ENCODE measurements at places on chromosomes 12 and 14.

DNA sequence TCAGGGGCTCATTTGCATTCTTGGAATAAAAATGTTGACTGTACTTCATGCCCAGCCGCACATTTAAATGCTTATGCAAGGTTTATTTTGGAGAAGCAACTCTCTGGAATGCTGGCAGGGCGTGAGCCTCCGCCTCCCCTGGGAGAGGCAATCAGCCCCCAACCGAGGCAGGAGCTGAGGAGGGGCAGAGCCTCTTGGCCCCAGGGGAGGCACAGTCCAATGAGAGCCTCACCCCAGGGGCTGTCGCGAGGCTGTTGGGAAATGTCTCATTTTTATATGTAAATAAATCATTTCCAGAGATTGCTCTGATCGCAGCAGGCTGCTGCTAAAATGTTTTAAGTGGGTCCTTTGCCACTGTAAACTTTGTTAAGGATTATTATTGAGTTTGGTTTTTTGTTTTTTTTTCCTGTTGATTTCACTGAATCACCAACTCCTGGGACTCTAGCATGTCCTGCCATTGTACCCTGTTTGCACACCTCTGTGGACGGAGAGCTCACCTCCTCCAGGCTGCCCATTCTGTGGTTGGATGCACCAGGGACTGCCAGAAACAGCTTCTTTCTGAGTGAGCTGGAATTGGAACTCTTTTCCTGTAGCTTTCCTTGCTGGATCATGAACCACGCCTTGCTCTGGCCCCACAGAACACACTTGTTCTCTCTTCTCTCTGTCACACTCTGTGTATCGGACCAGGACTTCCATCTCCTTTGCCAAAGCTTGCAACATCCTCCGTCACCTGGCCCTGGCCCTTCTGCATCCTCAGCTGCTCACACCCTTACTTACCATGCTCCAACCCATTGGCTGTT lies 46.9 kb upstream of the FAM181A start:
- no peak for DNase-seq

- DNase-seq, result peak; percentile 49
Observed at GRCh38 chr14:106831322-106831720, 1304.9 kb downstream of the TMEM121 start.

DNA sequence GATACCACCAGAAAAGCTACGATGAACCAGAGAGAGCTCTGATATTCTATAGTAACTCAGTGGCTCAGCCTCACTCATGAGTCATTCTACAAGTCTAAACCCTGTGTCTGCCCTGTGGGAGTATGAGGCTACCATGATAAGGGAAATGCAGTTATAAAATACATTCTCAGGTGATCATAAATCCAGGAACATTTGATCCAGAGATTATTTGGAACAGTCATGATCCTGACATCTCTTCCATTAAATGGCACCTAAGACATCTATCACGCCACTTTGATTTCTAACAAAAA lies 202.6 kb upstream of the RASSF8 start:
- no peak for DNase-seq

DNA sequence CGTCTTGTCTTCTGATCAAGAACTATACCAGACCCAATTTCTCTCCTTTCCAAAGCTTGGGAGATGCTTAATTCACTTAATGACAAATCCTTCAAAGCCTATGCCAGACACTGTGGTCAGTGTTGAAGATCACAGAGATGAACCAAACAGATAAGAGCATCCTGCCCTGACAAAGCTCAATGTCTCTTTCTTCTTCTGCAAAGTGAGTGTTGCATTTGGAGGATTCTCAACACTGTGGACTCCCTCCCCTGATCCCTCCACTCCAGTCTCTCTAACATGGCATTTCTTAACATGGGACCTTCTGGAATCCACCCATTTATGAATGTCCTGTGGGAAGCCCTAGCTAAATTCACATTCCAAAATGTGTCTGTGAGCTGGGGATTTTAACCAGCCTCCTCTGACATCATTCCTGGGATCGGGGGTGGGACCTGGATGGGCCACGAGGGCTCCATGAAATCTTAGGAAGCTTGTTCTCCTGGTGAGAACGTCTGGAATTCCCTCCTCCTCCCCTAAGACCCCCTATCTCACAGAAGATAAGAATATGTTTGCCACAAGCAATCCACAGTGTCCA lies 20.3 kb downstream of the SYNE3 start:
- no peak for DNase-seq

DNA sequence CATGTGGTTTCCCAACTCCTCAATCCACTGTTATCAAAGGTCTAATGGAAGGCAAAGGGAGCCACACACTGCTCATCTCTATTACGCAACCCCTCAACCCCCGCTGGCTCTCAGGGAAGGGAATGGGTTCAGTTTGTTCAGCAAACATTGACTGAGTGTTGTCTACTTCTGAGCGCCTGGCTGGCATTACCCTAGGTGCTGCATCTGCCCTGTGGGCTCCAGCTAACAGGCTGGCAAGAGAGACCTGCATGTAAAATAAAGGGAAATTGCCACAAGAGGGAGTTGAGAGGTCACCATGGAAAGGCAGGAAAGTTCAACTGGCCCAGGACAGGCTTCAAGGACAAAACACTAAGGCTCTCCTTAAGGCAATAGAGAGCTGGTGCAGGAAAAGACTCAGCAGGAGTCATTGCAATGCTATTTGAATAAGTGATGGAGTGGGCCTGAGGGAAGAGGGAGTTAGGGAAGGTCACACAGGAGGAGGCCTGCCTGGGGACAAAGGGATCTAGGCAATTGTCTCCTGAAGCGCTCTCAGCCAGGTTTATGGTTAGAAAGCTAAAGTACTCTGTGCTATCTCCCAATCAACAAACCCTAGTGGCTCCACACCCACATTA lies 5.5 kb upstream of the ZNF740 start:
- no peak for DNase-seq

GRCh38 chr12:1851151-1851701 lies 30.9 kb downstream of the LRTM2 start:
- DNase-seq, result no peak

GRCh38 chr12:128932521-128932920 lies 79.2 kb downstream of the GLT1D1 start:
- no peak for DNase-seq

GRCh38 chr12:121279507-121279915 lies 17.0 kb downstream of the CAMKK2 start:
- no peak for DNase-seq

DNA sequence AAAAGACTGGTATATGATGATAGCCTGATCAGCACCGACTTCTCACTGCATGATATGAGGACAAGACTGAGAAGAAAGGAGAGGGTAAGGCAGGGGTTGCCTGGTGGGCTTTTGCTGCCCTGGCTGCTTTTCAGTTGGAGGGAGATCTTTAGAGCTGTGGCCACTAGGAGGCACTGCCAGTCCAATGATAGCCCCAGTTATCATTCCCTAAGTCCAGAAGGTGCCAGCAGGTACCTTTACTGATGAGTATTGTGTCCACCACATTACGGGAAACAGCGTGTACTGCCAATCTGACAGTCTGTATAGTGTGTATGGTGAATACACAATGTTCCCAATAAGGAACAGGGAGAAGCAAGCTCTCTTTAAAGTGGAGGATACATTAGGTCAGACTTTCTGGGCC lies 55.8 kb upstream of the CCDC175 start:
- no peak for DNase-seq

DNA sequence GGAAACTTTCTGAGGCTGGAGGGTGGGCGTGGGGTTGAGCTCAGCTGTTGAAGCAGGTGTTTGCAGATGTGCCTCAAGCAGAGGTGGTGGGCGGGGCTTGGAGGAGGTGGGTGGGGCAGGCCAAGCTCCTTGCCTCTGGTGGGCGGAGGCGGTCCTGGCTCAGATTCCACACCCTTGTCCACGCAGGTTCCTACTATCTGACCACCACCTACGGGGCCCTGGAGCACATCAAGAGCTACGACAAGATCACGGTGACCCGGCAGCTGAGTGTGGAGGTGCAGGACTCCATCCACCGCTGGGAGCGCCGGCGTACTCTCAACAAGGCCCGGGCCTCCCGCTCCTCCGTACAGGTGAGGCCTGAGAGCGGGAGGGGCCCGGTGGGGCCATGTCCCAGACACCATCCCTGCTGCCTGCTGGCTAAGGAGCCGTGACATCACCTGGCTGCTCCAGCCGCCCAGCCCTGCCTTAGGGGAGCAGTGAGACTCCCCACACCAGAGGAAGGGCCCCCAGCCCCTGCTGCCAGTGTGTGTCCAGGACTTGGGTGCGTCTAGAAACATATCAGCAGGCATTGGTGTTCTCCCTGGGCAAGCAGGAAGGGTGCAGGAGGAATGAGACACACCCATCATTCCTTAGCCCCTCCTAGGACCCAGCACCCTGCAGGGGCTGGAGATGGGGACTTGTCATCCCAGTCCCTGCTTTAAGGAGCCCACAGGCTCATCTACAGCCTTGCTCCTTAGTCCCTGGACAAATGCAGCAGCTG lies 63.4 kb downstream of the LGMN start:
- no peak for DNase-seq

DNA sequence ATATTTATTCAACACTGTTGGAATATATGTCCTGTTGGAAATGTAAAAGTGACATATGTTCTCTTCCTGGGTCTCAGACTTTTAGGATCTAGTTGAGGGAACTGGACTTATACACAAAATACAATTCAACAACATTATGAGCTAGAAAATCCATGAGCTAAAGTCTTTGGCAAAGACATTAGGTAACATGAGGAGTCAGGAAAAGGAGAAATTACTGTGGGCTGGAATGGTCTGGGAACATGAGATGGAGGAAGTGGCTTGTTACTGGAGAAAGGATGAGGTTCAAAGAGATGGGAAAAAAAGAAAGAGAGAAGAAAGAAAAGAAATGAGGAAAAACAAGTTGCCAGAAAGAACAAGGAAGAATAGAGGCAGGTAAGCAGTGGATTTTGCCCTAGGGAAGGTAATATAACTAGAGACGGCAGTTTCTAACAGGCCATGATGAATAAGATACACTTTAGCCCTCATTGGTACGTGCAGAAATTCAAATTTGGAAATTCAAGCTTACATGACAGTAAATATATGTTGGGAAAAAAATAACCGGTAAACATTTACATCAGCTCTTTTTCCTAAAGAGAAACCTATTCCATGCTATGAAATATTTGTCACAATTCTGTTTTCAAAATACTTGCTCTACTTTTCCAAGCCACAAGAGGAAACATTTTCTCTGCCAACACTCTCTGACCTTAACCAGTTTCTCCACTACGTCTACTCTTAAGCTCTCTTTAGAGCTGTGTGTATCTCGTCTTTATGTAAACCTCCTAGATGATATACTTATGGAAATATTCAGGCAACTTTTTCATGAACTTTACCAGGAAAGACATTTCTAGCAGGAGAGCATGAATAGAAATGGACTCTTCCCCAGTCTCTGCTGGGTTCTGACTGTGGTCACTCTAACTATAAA lies 268.8 kb upstream of the BTG1 start:
- DNase-seq, result no peak

GRCh38 chr12:49537752-49538509 lies 899 bp upstream of the KCNH3 start:
- peak; percentile 54 for DNase-seq

GRCh38 chr14:100577321-100577985 lies 9.8 kb downstream of the BEGAIN start:
- DNase-seq, result no peak

DNA sequence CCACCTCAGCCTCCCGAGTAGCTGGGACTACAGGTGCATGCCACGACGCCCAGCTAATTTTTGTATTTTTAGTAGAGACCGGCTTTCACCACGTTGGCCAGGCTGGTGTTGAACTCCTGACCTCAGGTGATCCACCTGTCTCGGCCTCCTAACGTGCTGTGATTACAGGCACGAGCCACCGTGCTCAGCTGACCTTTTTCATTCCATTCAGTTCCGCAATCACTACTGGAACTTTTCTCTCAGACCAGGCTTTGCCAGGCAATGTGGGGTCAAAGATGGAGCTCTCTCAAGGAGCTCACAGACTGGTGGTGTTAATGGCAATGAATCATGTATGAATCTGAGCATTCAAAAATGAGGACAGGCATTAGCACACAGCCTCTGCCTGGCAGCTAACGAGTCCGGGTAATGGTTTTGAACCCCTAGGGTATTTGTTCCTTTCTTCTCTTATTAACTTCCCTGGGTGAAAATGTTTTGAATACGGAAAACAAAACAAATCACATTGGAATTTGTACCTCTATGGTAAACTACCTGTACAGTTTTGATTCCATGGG lies 9.4 kb upstream of the TCHP start:
- DNase-seq, result no peak

DNA sequence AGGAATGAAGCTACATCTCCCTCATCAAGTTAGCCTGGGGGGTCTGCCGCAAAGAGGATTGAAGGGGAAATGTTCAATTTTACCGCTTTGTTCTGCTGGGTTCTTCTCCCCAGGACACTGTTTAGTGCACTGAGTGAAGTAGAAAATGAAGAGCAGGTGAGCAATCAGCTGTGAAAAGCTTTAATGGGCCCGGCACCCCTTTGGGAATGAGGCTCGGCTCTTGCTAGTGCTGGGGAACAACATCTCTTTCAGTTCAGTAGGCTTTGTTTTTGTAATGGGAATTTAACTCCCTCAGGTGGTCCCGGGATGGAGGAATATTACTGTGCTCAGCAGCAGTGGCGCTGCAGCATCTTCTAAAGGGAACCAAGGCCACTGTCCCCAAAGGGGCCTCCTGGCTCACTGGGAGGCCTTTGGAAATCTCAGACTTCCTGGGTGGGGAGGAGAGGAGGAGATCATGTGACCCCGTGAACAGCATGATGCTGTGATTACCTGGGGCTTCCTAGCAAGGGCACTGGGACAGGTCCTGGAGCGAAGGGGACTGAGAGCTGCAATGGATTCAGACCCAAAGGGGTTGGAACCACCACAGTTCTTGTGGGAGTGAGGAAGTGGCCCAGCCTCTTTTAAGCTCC lies 85.2 kb upstream of the MAX start:
- no peak for DNase-seq

DNA sequence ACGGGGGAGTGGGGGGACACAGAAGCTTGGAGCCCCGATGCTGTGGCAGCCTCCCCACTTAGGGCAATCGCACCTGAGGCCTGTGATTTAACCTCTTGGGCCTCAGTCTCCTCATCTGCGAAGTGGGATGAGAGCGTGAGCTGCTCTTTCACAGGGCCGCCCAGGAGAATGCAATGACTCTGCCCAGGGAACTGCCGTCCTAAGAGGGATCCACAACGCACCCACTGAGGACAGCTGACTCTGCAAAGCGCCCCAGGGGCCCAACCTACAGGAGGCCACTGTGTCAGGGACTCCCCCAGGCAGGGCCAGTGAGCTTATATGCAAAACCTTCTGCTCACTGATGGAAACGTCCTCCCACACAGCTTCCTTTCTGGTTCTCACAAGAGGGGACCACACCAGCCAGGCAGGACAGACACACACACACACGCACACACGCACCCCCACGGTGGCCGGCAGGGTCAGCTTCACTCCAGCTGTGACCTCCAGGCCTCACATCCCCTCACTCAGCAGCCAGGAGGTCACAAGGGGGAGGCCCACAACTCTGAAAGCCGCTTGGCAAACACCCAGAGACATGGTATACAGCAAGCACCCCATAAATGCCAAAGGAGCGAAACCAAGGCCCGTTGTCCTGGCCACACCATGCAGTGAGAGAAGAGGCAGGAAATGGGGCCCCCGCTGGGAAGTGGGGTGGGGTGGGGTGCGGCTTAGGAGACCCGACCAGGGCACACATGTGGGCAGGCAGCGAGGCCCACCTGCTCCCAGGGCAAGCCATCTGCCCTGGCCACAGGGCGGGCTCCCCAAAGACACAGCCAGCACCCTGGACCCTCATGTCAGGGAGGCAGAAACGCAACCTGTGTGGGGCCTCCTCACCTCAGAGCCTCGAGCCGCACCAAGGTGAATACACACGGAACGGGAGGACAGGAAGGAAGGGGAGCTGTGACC lies 73.3 kb downstream of the NCOR2 start:
- DNase-seq, result peak; percentile 64

All from activated naive CD4-positive, alpha-beta T cell treated with Interleukin-2 at 50 U/mL for 16 hours (primary cell).